ENCODE measurements at places on chromosomes 6 and 20.

DNA sequence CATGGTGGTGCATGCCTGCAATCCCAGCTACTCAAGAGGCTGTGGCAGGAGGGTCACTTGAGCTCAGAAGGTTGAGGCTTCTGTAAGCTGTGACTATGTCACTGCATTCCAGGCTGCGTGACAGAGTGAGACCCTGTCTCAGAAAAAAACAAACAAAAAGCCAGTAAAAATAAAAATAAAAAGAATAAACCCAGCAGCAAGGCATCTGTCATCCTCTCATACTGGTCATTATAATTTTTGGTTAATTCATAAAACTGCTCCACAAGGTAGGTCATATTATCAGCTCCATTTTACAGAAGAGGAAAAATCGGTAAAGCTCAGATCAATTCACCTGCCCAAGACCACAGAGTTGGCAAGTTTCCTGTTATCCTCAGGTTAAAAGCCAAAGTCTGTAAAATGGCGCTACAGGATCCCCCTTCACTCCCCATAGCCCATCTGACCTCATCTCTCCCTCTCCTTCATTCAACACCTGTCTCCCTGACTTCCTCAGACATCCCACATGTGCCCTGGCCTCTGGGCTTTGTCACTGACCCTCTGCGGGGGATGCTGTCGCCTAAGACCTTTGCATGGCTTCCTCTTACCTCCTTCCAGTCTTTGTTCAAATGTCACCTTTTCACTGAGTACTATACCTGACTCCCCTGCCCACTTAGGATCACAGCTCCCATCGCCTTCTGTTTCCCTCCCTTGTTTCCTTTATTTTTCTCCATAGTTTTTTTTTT, 213.2 kb upstream of the ZNF217 start:
- peak; percentile 44 for DNase-seq

- DNase-seq = peak; percentile 67
Measured at GRCh38 chr6:5135788-5136376, 50.7 kb downstream of the PPP1R3G start.

DNA sequence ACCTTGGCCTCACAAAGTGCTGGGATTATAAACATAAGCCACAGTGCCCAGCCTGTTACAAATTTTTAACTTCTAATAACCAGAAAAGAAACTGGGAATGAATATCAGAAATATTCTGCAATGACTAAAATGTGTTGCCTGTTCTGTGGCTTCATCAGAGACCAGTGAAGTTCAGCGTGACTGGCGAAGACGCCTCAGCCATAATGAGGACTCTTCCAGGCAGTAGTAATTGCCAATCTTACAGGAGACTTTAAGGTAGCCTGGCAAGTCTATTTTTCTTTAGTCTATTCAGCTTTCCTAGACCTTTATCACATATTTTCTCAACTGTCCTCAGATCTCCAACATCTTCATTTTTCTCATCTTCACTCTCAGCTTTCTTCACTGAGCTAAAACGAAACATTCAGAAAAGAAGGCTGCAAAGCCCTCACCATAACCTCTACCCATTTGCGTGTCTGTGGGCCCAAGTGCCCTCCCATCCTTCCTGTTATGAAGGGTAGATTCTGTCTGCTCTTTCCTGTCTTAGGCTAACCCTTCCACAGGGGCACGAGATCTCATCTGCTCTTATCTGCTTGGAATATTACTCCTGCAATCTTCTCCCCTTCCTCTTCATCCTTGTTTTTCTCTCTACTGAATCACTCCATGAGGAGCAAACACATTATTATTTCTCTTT, 42.0 kb upstream of the OLIG3 start:
- DNase-seq = no peak

DNA sequence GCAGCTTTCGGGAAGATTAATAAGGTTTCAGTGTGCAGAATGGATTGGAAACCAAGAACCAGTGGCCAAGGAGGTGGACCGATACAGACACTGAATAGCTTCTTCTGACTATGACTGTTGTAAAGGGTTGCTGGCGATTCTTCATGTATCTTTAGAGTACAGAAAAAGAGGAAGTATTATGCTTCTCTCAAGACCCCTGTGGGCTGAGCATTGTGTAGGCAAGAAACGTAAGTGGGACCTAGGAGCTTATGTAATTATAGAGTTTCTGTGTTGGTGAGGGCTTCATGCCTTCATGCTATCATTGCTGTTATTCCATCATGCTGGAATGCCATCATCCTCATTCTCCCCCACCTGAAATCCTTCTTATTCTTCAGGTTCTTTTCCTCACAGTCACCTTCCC, 105.4 kb upstream of the AKIRIN2 start:
- DNase-seq = no peak

DNA sequence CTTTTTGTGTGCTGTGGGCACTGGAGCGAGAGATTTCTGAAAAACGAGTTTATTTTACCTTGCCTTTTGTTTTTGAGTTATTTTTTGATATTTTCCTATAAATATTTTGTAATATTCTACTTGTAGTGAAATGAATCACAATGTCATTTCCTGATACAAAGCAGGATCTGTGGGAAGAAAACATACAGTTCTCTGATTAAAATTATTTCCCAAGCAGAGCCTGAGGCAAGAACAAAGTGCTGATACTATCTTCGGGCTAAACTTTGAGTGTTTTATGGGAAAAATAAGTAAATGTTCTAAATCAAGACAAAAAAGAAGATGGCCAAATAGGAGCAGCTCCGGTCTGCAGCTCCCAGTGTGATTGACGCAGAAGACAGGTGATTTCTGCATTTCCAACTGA, 33.7 kb upstream of the ELOVL5 start:
- no peak for DNase-seq

GRCh38 chr6:147664092-147664491, 155.6 kb downstream of the SAMD5 start:
- DNase-seq = no peak

GRCh38 chr6:7122684-7123083, 14.9 kb downstream of the RREB1 start:
- no peak for DNase-seq

DNA sequence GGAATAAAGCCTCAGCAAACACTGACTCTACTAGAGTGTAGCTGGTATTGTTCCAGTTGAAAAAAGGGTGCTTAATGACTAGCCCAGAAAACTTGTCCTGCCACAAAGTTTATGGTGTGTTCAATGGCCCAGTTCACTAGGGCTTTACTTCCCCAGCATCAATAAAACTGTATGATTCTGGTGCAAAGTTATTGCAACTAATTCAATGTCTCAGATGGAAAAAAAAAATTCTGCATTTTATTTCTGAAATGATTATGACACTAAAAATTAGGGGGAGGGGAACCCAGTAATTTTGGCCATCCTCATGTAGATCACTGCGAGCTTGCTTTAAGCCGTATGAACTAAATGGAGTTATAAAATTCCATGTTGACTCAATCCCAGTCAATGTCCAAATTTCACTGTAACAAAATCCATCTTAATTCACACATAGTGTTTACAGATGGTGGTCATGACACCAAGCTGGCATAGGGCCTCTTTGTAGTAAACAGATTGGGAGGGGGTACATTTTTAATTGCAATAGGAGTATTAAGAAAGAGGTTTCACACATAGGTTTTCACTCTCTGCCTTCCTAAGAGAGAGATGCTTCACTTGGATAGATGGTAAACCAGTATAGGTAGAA, 41.2 kb downstream of the PTPRK start:
- DNase-seq = no peak

DNA sequence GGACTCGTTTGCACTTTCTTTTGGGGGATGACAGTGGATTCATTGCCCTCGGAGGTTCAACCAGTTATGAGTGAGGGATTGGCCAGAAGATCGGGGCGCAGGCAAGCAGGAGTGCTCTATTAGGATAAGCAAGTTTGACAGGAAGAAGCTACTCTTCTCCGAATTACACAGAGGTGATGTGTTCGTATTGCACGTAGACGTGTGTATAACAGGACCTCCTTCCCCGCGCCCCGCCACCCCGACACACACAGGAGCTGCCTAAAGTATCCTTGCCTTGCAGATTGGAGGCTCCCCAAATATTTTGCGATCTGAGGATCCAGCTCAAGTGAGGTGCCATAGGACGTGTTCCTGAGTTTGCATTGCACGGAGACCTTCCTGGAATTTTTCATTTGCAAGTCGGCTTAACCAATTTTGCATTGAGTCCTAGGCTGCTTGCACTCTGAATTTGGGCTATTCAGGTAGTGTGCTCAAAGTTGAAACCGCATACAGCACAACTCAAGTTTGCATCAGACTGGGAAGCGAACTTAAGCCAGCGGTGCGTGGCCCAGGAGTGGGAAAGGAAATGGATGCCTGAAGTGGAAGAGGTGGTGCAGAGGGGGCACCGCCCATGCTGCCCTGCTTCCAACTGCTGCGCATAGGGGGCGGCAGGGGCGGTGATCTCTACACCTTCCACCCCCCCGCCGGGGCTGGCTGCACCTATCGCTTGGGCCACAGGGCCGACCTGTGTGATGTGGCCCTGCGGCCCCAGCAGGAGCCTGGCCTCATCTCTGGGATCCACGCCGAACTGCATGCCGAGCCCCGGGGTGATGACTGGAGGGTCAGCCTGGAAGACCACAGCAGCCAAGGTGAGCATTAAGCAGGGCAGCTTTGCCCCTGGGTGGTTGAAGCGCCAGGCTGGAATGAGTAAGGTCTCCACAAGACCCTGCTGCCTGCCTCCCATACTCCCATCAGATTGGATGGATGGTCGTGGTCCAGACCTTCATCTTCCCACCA, 770 bp downstream of the TCF19 start:
- DNase-seq = peak; percentile 89

GRCh38 chr20:43017241-43018030, 172.3 kb downstream of the PTPRT start:
- DNase-seq = peak; percentile 9

- no peak for DNase-seq
Measured at GRCh38 chr20:46133886-46134654, 16.0 kb downstream of the CD40 start.

DNA sequence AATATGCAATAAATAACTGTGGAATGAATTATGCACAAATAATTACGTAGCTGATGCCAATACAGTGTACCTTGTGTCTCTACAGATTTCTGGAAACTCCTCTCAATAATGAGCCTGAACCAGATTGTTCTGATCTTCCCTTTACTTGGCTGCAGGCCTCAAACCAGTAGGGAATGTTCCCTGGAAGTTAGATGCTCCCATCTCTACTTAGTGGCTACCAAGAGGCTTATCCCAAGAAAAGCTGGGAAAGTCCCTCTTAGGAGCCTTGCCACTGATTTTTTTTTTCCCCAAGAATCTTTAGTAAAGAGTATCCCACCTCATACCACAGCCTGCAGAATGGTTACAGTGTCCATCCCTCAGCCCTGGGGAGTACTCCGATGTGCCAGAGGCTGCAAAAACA, 702.1 kb downstream of the RFPL4B start:
- no peak for DNase-seq

DNA sequence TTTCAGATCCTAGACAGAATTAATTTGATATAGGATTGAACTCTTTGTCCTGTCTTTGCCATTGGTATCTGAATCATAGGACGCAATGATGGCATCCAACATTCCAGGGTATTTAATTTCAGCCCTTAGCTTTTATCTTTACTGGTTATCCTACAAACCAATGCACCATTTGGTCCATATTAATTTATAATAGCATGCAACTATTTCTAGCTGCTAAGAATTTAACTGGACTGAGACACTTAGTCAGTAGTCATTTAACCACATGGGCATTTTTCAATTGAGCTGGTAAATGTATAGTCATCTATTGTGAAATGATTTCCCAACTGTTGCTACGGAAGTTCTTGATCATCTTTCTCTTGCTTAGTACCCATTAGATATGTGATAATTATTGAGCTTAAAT, 141.1 kb downstream of the CD164 start:
- no peak for DNase-seq

GRCh38 chr20:62554214-62554897, 78.6 kb upstream of the GATA5 start:
- DNase-seq = peak; percentile 70

DNA sequence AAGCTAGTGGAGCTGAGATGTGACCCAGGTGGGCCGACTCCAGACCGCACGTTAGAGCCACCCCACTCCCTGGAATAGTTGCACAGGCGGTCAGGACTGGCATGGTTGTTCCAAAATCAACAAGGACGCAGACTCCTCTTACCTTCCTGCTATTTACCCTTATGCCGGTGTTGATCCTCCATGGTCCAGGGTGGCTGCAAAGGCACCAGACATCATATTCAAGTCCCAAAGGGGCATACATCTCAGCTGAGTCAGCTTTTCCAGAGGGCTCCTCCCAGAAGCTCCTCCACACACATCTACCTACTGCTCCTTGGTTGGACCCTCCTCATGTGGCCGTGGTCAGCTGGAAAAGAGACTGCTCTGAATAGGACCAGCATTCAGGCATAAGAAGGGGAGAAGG, 112.2 kb downstream of the SYCP2 start:
- peak; percentile 9 for DNase-seq

DNA sequence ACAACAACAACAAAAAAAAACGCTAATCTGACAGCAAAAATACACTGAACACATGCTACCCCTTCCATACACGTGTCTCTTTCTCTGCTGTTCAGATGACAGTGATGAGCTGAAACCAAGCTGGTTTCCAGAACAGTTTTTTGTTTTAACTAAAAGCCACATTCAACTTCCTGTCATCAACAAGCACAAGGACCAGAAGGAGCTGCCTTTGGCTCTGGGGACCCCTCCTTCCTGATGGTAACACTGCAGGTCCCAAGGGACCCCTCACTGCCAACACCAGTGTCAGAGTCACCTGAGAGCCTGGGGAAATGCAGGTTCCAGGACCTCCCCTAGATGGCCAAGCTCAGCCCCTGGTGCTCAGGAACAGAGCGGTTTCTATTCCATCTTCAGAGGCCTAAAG, 6.0 kb downstream of the CST7 start:
- DNase-seq = peak; percentile 35

GRCh38 chr20:57507477-57507876, 17.5 kb downstream of the CTCFL start:
- no peak for DNase-seq

Measured in H7 (cell line).